ENCODE measurements at places on chromosomes 7 and 10. TPM values are rescaled to one million over a fixed set of nuclear protein-coding genes. Genes with fewer than 3 reads are reported as not detected.

DNA sequence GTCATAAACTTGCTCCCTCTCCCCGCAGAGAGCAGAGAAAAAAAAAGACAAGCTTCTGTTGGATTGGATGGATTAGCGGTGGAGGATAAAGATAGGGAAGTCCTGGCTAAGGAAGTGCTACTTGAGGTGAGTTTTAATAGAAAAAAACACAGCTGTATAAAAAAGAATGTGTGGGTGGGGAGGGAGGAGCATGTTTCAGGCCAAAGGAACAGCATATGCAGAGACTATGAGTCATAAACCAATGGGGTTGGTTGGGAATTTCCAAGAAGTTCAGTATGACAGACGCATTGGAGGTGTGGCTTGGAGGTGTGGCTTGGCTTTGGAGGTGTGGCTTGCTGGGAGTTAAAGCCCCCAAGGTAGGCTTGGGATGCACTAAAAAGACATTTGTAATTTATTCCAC lies 103.0 kb upstream of the LSM8 start:
- no peak for DNase-seq
- H3K27me3 ChIP-seq, result no peaks in the 10 kb centered on the region
- no peaks in the 10 kb centered on the region for H3K36me3 ChIP-seq
- H3K27ac ChIP-seq, result no peak overlapping the region

DNA sequence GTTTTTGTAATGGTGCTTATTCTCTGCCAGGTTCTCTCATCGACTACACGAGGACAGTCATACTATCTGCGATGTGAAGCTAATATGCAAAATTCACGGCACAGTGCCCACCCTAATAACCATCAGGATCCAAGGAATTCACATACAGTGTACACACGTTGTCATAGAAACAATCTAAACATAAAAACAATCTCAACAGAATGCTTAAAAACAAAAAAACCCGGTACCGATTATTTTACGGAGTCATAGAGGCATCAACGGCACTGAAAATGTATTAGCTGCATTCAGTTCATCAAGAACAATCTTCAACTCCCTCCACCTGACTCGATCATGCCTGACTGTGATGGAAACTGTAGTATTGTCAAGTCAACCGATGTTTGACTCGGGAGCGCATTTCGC lies 628 bp downstream of the MRPS33 start:
- H3K4me3 ChIP-seq, result peak overlapping the region; percentile 95
- H3K36me3 ChIP-seq, result peaks cover 5% of the 10 kb centered on the region
- peaks cover 20% of the 10 kb centered on the region for H3K4me1 ChIP-seq
- H3K27ac ChIP-seq, result peak overlapping the region; percentile 99
- DNase-seq, result no peak

DNA sequence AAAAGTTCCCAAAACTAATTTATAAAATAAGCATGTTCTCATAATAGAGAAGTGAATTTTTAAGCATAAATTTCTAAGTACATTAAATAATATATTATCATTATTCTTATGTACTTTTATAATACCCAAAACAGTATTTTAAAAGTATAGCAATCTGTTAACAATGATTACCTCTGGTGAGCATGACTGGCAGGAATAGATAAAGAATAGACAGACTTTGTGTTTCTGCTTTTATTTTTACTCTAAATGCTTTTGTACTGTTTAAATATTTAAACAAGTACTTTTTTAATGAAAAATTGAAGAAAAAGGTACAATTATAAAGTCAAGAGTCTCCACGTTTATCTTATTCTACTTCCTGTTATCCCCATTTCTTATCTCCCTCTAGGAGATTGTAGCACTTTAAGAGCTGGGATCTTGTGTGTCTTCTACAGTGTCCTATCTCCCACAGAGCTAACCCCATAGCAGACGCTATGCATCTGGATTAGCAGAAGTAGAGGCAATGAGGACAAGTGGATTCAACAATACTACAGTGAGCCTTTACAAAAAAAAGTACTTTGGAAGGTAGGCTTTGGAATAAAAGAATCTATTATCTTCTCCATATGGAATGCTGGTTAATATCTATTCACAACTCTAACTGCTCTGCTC lies 42.9 kb downstream of the IDE start:
- no peak overlapping the region for H3K27ac ChIP-seq
- H3K4me3 ChIP-seq, result no peak overlapping the region
- peaks cover 9% of the 10 kb centered on the region for H3K4me1 ChIP-seq
- no peak for DNase-seq

- H3K27me3 ChIP-seq, result peaks cover 23% of the 10 kb centered on the region
- no peak overlapping the region for H3K27ac ChIP-seq
- DNase-seq, result no peak
- no peak overlapping the region for H3K4me3 ChIP-seq
Measured at GRCh38 chr10:47379445-47379785, 4.7 kb downstream of the ZNF488 start.

VGF gene
- not detected for total RNA-seq

ADAM12 gene
- 166 TPM for total RNA-seq

TAS2R41 gene
- not detected for total RNA-seq
